ENCODE measurements at places on chromosomes 12 and 14. TPM values are rescaled to one million over a fixed set of nuclear protein-coding genes. Genes with fewer than 3 reads are reported as not detected.

GRCh38 chr12:116650585-116651087, 87.2 kb downstream of the SPRING1 start:
- no peaks in the 10 kb centered on the region for H3K27me3 ChIP-seq
- no peak overlapping the region for H3K4me3 ChIP-seq
- no peaks in the 10 kb centered on the region for H3K36me3 ChIP-seq
- DNase-seq = no peak

- H3K27me3 ChIP-seq = no peaks in the 10 kb centered on the region
- no peak for DNase-seq
Observed at GRCh38 chr12:62684570-62685295, 218.1 kb downstream of the MON2 start.

GRCh38 chr14:97224016-97224415, 426.8 kb downstream of the VRK1 start:
- no peak for DNase-seq
- H3K27ac ChIP-seq = no peak overlapping the region
- H3K27me3 ChIP-seq = no peaks in the 10 kb centered on the region
- H3K36me3 ChIP-seq = no peaks in the 10 kb centered on the region
- no peaks in the 10 kb centered on the region for H3K4me1 ChIP-seq

- no peak for DNase-seq
- peaks cover 4% of the 10 kb centered on the region for H3K36me3 ChIP-seq
- H3K27me3 ChIP-seq = no peaks in the 10 kb centered on the region
- H3K27ac ChIP-seq = no peak overlapping the region
- no peaks in the 10 kb centered on the region for H3K4me1 ChIP-seq
- H3K4me3 ChIP-seq = no peak overlapping the region
Observed at GRCh38 chr12:100566887-100567637, 6.4 kb upstream of the GAS2L3 start.

GRCh38 chr12:58819345-58819744, 101.0 kb downstream of the LRIG3 start:
- H3K27ac ChIP-seq = no peak overlapping the region
- H3K4me3 ChIP-seq = no peak overlapping the region

GRCh38 chr14:93137864-93138263, 22.1 kb upstream of the ITPK1 start:
- no peaks in the 10 kb centered on the region for H3K36me3 ChIP-seq
- peaks cover 16% of the 10 kb centered on the region for H3K4me1 ChIP-seq
- no peaks in the 10 kb centered on the region for H3K27me3 ChIP-seq
- no peak overlapping the region for H3K27ac ChIP-seq

- no peak overlapping the region for H3K4me3 ChIP-seq
- H3K27ac ChIP-seq = no peak overlapping the region
- no peaks in the 10 kb centered on the region for H3K27me3 ChIP-seq
- H3K4me1 ChIP-seq = no peaks in the 10 kb centered on the region
Observed at GRCh38 chr14:33850826-33851225, 100.0 kb downstream of the EGLN3 start.

DNA sequence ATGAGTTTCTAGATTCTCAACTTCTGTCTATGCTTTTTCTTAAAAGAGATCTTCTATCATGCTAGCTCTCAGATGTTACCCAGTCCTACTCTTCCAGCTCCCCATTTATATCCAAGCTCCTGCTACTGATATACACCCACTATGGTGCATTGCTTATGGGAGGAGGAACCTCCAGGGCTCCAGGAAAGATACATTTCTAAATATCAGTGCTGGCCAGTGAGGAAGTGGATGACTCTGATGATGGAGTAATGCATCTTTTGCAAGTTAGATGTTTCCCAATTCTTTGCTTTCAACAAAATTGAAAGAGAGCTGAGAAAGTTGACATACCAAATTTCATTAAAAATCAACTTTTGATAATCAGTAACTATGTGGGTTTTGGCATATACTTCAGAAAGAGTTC, 105.7 kb upstream of the RESF1 start:
- H3K27me3 ChIP-seq = no peaks in the 10 kb centered on the region
- no peak overlapping the region for H3K27ac ChIP-seq
- no peak for DNase-seq
- no peaks in the 10 kb centered on the region for H3K36me3 ChIP-seq
- H3K4me1 ChIP-seq = peaks cover 7% of the 10 kb centered on the region

GRCh38 chr12:21912318-21912717, 28.9 kb downstream of the ABCC9 start:
- no peak overlapping the region for H3K27ac ChIP-seq
- H3K4me3 ChIP-seq = no peak overlapping the region
- no peaks in the 10 kb centered on the region for H3K36me3 ChIP-seq
- H3K4me1 ChIP-seq = no peaks in the 10 kb centered on the region
- H3K27me3 ChIP-seq = no peaks in the 10 kb centered on the region
- no peak for DNase-seq

GRCh38 chr14:90455100-90455571, 58.3 kb downstream of the CALM1 start:
- no peak for DNase-seq
- H3K27me3 ChIP-seq = no peaks in the 10 kb centered on the region
- no peak overlapping the region for H3K4me3 ChIP-seq
- no peaks in the 10 kb centered on the region for H3K4me1 ChIP-seq
- H3K36me3 ChIP-seq = no peaks in the 10 kb centered on the region

- H3K36me3 ChIP-seq = no peaks in the 10 kb centered on the region
- DNase-seq = no peak
- no peaks in the 10 kb centered on the region for H3K27me3 ChIP-seq
- no peak overlapping the region for H3K27ac ChIP-seq
- no peak overlapping the region for H3K4me3 ChIP-seq
- H3K4me1 ChIP-seq = no peaks in the 10 kb centered on the region
Observed at GRCh38 chr12:42730291-42730690, 140.7 kb upstream of the PRICKLE1 start.

- H3K27me3 ChIP-seq = no peaks in the 10 kb centered on the region
- peaks cover 20% of the 10 kb centered on the region for H3K4me1 ChIP-seq
- H3K36me3 ChIP-seq = no peaks in the 10 kb centered on the region
- H3K4me3 ChIP-seq = no peak overlapping the region
- no peak for DNase-seq
- no peak overlapping the region for H3K27ac ChIP-seq
Observed at GRCh38 chr12:802242-803120, 50.1 kb downstream of the WNK1 start.

GRCh38 chr14:32601069-32601468, 272.0 kb downstream of the AKAP6 start:
- DNase-seq = no peak
- no peaks in the 10 kb centered on the region for H3K36me3 ChIP-seq
- no peaks in the 10 kb centered on the region for H3K4me1 ChIP-seq
- H3K27ac ChIP-seq = no peak overlapping the region
- H3K27me3 ChIP-seq = no peaks in the 10 kb centered on the region
- no peak overlapping the region for H3K4me3 ChIP-seq

DNA sequence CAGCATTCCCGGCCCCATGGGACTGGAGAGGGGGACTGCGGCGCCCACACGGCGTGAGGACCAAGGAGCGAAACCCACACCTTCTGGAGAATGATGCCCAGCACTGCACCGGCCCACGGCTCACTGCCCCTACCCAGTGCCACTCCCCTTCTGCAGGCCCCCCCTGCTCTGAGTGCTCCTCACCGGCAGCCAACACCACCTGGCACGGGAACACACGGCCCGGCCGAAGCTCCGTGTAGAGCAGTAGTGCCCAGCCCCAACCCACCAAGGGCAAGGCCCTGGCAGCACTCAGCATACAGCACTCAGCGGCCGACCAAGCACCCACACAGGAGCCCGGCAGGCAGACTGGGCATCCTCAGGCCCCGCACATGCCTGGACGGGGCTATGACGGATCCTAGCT, 13.4 kb downstream of the BTBD6 start:
- no peaks in the 10 kb centered on the region for H3K27me3 ChIP-seq
- H3K36me3 ChIP-seq = no peaks in the 10 kb centered on the region
- no peaks in the 10 kb centered on the region for H3K4me1 ChIP-seq
- H3K27ac ChIP-seq = no peak overlapping the region
- peak; percentile 53 for DNase-seq

DNA sequence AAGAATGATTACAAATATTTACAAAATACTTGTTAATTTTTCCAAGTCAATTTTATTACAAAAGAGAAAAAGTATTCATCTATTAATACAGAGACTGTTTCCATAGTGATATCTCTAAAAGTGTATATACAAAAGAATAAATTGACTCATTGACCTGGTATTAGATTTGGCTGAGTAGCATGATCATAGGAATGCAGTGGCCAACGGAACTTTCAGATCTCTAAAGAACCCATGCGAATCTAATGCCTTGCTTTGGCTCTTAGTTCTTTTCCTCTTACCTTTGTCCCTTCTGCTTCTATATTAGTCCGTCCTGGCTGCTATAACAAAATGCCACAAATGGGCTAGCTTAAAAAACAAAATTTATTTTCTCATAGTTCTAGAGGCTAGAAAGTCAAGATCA, 717.8 kb downstream of the TMTC2 start:
- H3K27ac ChIP-seq = no peak overlapping the region
- H3K36me3 ChIP-seq = no peaks in the 10 kb centered on the region
- no peaks in the 10 kb centered on the region for H3K4me1 ChIP-seq
- DNase-seq = no peak
- H3K27me3 ChIP-seq = no peaks in the 10 kb centered on the region

GRCh38 chr12:65022421-65022820, 98.7 kb downstream of the WIF1 start:
- no peaks in the 10 kb centered on the region for H3K36me3 ChIP-seq
- DNase-seq = no peak
- H3K4me3 ChIP-seq = no peak overlapping the region
- H3K27ac ChIP-seq = no peak overlapping the region
- no peaks in the 10 kb centered on the region for H3K27me3 ChIP-seq

GRCh38 chr12:111249018-111249370, 119.9 kb downstream of the PHETA1 start:
- no peaks in the 10 kb centered on the region for H3K27me3 ChIP-seq
- no peaks in the 10 kb centered on the region for H3K4me1 ChIP-seq
- no peak overlapping the region for H3K4me3 ChIP-seq
- H3K27ac ChIP-seq = no peak overlapping the region
- no peak for DNase-seq

- H3K27me3 ChIP-seq = no peaks in the 10 kb centered on the region
- H3K27ac ChIP-seq = peak overlapping the region; percentile 24
- no peaks in the 10 kb centered on the region for H3K4me1 ChIP-seq
- DNase-seq = no peak
Observed at GRCh38 chr14:64082837-64083236, 211.3 kb downstream of the ESR2 start.

DNA sequence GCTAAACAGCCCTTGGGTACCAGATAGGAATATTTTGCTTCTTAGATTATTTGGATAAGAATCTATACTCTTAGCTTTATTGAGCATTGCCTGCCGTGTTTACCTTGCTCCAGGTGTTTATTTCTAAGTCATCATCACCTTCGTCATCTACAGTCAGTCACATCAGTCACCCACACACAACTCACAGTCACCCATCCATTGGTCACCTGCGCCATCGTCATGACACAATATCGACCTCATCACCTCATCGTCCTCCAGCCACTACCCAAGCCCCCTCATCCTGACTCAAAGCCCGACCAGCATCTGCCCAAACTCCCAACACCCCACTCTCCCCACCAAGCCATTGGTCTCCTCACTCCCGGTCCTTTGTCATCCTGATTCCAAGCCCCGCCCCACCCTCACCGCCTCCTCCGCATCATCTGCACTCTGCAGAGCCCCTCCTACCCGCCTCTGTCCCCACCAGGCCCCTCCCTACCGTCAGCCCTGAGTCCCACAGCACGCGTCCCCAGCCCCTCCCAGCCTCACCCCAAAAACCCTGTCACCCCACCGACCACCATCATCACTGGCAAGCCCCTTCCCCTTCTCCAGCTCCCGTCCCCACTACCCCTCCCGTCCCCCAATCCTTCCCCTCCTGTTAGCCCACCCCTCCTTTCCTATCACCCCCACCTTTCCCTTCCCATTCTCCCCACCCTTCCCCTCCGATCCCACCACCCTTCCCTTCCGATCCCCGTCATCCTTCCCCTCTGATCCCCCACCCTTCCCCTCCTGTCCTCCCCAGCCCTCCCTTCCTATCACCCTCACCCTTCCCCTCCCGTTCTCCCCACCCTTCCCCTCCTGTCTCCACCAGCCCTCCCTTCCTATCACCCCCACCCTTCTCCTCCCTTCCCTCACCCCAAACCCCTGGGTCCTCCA, 9.8 kb downstream of the DLK1 start:
- no peaks in the 10 kb centered on the region for H3K27me3 ChIP-seq
- no peaks in the 10 kb centered on the region for H3K4me1 ChIP-seq
- H3K27ac ChIP-seq = no peak overlapping the region

GRCh38 chr14:89755816-89756215, 198.7 kb downstream of the EFCAB11 start:
- no peaks in the 10 kb centered on the region for H3K27me3 ChIP-seq
- H3K27ac ChIP-seq = no peak overlapping the region
- no peaks in the 10 kb centered on the region for H3K4me1 ChIP-seq
- H3K4me3 ChIP-seq = no peak overlapping the region
- H3K36me3 ChIP-seq = no peaks in the 10 kb centered on the region
- DNase-seq = no peak

DNA sequence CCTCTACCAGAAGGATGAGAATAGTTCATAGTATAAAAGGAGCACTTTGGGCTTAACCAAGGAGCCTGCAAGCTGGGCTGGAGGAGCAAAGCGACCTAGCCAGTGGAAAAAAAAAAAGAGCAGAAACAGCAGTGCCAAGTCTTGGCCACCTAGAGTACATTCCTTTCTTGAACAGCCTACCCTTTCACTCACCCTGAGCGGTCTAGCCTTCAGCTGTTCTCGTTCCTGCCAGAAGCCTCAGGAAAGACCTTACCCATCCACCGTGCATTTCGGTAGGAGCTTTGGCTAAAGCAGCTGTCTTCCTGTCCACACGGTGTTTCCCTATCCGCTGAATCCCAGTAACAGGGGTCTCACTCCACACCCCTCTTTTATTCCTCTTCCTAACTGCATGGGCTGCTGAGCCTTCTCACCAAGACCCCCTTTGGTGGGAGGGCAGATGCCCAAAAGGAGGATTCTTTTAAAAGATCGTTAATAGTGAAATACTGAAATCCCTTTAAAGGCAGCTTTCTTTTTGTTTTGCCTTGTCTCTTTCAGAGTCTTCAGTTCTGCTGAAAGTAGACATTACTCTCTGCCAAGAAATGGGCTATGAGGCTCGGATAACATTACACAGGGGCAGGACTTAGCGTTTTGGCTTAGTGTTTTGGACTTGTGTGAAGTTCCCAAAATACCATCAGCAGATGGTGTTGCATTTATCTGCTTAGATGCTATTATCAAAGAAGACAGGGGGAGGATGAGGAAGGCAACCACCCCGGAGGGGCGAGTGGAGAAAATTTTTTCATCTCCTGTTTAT, 88.5 kb upstream of the METAP2 start:
- H3K4me1 ChIP-seq = no peaks in the 10 kb centered on the region
- no peaks in the 10 kb centered on the region for H3K36me3 ChIP-seq
- no peak overlapping the region for H3K27ac ChIP-seq
- no peak overlapping the region for H3K4me3 ChIP-seq

- H3K36me3 ChIP-seq = no peaks in the 10 kb centered on the region
- H3K27me3 ChIP-seq = no peaks in the 10 kb centered on the region
- no peak for DNase-seq
- H3K4me1 ChIP-seq = peaks cover 4% of the 10 kb centered on the region
- H3K4me3 ChIP-seq = no peak overlapping the region
- H3K27ac ChIP-seq = no peak overlapping the region
Observed at GRCh38 chr14:31441273-31442111, 15.8 kb downstream of the DTD2 start.

The SMIM41 gene
- not detected for total RNA-seq

The DNAL1 gene
- total RNA-seq = 5.4 TPM

The SIRT4 gene
- total RNA-seq = 0.73 TPM

The RFX4 gene
- 0.12 TPM for total RNA-seq

The BMAL2 gene
- total RNA-seq = 8.0 TPM

The PLBD2 gene
- 13.9 TPM for total RNA-seq

The MYF5 gene
- not detected for total RNA-seq

The TMCC3 gene
- 2.9 TPM for total RNA-seq

The GRIP1 gene
- total RNA-seq = 5.6 TPM

The B4GALNT1 gene
- total RNA-seq = 0.04 TPM

The G2E3 gene
- 7.3 TPM for total RNA-seq

The KITLG gene
- total RNA-seq = 10.9 TPM

The EP400 gene
- total RNA-seq = 17.1 TPM

All from pancreas (tissue), 10 donors.